Iris pigment epithelial cell (primary cell): ENCODE measurements at places on chromosomes 2 and 18.

- DNase-seq, result no peak
Measured at GRCh38 chr2:22930781-22931180, 454.2 kb upstream of the KLHL29 start.

GRCh38 chr2:106566050-106566449 is 78.9 kb downstream of the CD8B2 start:
- DNase-seq, result peak; percentile 49

DNA sequence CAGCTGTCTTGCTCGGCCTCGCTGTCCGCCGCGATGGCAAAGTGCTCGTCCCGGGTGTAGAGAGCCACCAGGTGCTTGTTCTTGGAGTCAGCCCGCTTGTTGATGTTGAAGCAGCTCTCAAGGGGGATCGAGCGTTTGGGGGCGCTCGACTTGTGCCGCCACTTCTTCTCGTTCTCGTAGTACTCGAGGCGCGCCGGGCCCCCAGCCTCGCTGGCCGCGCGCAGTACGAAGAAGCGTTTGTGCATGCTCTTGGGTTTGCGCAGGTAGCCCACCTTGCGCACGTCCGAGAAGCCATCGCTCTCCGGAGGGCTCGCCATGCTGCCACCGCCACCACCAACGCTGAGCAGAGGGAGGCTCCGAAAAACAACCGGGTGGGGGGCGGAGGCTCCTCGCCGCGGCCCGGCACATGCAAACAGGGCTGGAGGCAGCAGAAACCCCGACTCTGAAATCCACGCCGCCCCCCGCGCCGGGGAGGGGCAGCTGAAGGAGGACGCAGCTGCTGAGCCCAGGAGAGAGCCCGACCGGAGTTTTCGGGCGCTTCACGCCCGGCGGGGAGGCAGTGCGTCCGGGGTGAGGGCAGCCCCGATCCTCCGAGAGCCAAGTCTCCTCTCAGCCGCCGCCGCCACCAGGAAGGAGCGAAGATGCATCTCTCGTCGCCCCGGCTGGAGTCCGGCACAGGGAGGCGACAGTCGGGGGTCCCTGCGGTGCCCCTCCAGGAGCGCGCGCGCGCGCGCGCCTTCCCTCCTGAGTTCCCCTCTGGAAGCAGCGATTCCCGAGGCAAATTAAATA is 1.0 kb downstream of the IRS1 start:
- DNase-seq, result peak; percentile 70

DNA sequence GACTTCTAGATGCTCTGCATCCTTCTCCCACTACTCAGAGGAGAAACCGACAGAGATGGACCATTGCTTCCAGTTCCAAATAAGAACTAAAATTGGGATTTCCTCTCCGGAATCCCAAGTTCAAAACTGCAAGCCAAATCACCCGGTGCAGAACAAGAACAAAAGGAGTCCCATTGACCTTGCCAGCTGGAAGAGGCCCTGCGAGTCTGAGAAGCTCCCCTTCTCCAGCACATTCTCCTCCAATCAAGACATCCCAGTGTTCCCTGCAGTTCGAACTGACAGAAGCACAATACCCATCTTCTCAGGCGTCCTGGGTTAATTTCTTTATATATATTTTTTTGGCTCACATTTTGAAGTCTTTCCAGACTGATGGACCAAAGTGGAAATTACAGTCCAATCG is 195.3 kb upstream of the MEIS1 start:
- DNase-seq, result no peak

- no peak for DNase-seq
Measured at GRCh38 chr2:72109904-72110303, 37.8 kb downstream of the CYP26B1 start.

- DNase-seq, result no peak
Measured at GRCh38 chr2:96113367-96113677, 3.0 kb downstream of the ADRA2B start.

GRCh38 chr18:45723567-45724355 is at the start of gene SLC14A1:
Gene SLC14A1 (plus strand): TSS chr18:45724181. CDS start chr18:45730321, 6,140 bp downstream.
- no peak for DNase-seq

GRCh38 chr2:227038550-227039189 is 125.3 kb downstream of the COL4A4 start:
- DNase-seq, result no peak

GRCh38 chr2:36607947-36608346 is 10.0 kb upstream of the FEZ2 start:
- no peak for DNase-seq

- DNase-seq, result no peak
Measured at GRCh38 chr18:67411116-67411515, 105.4 kb downstream of the DSEL start.

GRCh38 chr2:101017371-101017770 is 15.3 kb downstream of the RPL31 start:
- no peak for DNase-seq

DNA sequence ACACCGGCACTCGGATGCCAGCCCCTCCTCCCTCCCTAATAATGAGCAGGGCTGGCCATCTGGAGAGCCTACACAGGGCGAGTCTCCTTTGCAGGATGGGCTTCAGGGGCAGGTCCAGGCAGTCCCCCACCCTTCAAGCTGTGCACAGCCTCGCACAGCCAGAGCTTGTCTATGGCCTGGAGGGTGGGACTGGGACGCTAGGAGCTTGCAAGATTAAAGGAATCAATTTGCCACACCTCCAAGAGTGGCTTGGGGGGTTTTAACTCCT is 43.9 kb upstream of the OTOF start:
- DNase-seq, result no peak

DNA sequence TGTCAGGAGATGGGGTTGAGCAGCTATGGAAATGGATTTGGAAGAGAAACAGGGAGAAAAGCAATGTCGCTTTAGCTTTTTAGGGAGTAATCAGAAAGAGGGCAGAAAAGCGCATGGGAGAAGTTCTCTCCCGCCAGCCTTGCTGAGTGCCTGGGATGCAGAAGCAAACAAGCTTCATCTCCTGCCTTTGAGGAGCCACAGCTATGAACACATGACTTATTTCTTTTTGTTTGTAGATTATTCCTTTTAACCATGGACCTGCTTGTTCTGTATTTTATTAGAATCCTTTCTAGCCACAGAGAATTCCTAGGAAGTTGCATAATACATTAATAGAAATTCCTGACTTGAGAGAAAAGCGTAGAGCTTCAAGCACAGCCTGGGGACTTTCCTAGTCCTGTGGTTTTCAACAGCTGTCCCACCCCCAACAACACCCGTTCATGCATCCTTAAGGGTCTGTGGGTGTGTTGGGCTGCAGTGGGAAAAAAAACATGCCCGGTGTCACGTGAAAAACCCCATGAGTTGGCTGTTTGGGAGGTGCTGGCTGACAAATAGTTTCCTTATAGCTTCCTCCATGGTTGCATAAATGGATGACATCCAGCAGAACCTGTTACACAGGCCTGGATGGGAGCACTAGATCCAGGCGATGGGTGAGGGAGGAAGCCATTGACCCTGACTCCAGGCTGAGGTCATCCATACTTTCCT is 14.9 kb downstream of the SLC9A4 start:
- DNase-seq, result peak; percentile 34

DNA sequence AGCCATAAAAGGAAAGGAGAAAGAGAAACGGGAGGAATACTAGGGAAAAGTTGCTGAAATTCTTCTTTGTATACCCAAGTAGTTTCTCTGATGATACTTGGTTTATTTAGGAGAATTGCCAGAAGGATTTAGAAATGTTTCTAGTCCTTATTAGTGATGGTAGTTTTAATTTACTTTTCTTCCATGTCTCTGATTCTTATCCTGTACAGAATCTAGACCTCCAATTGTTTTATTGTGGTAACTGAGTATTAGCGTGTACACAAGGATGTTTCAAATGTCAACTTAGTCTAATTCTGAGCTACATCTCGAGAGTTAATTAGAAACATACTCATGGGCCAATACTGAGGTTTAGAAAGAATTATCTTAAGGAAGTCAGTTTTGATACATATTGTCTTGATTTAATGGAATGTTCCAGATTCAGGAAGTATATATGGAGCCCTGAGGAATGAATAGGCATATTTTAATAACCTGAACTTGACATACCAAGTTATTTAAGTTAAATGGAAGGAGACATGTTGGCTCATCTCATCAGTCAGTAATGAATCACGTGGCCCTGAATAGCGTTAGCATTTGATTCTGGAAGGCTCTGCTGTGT is 219.6 kb downstream of the LTBP1 start:
- peak; percentile 68 for DNase-seq

DNA sequence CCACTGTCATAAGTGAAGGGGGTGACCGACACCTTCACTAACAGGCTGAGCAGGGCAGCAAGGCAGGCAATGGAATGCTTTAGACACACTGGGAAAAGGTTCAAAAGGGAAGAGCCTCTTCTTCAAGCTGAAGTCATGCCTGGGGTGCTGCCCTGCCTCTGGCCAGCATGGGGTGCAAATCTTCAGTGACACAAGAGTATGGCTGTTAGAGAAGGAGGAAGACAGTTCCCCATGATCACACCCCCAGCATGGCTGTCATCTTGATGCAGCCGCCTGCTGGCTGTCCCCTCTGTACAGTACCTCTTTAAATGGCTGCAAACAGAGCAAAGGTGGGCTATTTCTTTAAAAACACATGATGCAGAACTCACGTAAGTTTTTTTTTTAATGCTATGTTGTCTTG is 71.9 kb downstream of the INPP4A start:
- no peak for DNase-seq

GRCh38 chr2:204170411-204170810 is 233.8 kb downstream of the ICOS start:
- no peak for DNase-seq

DNA sequence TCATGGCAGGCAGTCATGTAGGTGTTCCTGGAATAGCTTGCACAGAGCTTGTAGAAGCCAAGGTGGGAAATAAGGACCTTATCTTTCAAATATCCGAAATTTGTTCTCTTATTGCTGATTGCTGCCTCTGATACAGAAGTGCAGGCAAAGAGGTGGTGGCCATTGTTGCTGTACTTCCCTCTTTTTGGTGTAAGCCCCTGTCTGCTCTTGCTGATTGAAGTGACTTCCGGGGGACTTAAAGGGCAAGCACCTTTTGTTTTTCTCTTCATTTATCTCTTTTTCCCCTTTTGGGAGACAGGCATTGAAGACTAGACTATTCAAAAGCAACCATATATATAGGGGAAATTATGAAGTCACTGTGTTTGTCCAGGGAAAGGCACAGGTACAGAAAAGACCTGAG is 131.6 kb upstream of the OTX1 start:
- DNase-seq, result no peak

DNA sequence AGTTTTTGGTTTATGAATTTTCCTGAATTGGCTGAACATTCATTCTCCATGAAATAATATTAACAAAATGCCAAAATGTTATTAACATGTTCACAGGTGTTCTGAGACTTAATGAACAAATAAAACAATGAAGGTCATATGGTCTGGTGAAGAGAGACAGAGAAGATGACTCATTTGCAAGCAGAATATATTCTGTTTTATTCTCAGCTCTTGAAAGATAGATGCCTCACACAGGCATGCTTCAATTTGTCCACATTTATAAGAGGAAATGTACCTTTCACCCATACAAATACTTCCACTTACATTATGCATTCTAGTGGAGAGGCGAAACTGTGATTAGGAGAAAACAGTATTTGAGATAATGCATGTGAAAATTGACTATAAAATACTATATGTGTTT is 75.4 kb upstream of the PGAP1 start:
- no peak for DNase-seq

DNA sequence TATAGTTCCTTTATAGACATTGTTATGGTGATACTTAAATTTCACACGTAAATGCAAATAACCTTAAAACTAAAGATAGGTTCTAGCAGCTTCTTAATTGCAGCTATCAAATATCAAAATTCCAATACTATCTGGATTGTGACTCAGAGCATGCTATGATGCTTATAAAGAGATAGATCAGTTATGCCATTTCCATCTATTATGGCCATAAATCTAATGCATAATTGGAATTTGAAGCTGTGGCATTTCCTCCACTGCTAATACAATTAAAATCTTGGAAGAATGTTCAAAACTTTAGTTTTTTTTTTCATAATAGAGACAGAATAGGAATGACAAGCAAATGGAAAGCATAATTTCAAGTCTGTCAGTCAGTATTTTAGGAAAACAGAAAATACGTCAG is 220.8 kb upstream of the GALNT5 start:
- no peak for DNase-seq

DNA sequence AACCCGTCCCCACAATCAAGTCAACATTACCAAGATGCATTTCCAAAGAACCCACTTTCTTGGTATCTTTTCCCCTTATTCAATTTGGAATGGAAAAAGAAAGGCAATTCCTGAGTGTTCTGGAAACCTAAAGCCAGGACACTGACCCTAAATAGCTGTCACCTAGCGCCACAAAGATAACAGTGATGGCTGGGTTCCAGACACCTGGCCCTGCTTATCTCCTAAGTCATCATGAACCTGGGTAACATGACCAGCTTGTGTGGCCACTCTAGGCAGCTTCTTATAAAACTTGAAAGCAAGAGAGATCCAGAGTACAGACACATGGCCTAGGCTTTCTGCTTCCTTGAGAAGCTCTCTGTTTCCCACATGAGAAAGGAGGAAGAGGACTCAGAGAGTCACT is 95.4 kb downstream of the BOD1L2 start:
- no peak for DNase-seq

DNA sequence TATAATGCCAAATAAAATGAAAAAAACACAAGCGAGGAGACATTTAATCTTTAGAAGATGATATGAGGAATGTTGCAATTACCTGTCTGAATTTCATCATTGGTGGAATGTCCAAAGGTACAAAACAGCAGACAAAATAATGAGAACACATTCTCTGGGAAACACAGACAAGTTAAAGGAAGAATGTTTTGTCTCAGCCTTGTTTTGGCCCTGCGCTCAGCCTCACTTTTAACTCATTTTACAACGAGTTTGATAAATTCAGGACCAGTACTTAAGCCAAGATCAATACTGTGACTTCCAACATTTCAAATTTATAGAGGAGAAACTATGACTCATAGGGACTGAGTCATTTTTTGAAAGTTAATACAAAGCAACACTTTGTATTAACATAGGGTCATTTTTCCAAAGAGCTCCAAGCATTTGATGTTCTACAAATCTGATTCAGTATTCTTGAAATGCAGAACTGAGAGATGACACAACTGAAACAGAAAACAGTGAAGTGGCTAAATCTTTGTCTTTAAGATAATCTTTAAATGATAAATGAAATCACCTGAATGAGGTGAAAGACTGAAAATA is 833.2 kb upstream of the CHAC2 start:
- peak; percentile 73 for DNase-seq
